ENCODE measurements at places on chromosomes 7 and 10.

- no peak for DNase-seq
Observed at GRCh38 chr7:156892081-156892800, 742 bp downstream of the LMBR1 start.

- no peak for DNase-seq
Observed at GRCh38 chr7:66183700-66184099, 21.4 kb upstream of the TPST1 start.

DNA sequence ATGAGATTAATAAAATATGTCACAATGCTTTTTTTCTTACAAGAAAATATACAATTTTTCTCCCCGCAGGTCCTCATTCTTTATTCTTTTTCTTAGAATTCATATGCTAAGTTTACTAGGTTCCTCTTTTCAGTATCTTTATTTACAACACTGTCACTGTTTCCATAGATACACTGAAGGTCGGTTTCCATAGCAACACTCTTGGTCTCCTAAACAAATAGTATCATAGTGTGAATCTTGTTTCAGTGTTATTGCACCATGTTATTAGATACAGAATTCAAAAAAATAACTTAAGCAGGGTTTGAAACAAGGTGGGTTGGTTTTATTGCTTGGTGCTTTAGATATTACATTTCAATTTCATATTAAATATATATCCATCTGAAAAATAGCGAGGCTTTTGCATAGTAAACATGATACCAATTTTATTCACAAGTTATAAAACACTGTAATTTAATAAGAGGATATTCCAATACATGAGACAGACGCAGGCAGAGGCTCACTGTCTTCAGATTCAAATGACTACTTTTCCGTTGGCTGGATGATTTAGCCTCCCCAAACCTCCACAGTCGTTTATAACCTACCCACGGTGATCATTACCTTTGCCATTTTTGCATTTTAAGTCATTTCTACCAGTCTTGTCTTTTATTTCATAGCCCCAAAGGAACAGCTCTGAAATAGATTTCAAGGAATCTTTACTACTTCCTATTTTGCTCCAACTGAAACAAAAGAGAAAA, 88.9 kb upstream of the KLF6 start:
- DNase-seq: peak; percentile 45

- DNase-seq: no peak
Observed at GRCh38 chr10:17842641-17843040, 33.5 kb downstream of the MRC1 start.

- DNase-seq: no peak
Observed at GRCh38 chr7:30423788-30424505, 54.6 kb downstream of the NOD1 start.

DNA sequence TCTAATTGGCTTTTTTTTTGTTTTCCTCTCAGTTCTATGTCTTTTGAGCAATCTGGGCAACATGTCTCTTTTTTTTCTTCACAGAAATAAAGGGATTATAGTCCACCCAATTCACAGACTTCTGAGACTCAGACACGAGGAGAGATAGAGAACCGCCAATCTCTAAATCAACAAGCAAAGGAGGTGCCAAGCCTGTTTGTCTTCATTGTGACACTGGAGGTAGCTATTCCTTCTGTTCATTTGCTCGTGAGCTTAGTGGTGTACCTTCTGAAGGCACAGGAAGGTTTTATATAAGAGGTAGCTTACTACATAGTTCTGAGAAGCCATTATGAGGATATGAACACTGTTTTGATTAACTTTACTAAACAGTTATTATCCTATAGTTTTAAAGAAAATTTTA, 6.1 kb downstream of the EPHB6 start:
- no peak for DNase-seq

GRCh38 chr10:119250641-119251314, 43.4 kb downstream of the GRK5 start:
- no peak for DNase-seq

- no peak for DNase-seq
Observed at GRCh38 chr7:13288516-13288915, 601.1 kb downstream of the ARL4A start.

- DNase-seq: no peak
Observed at GRCh38 chr7:125847692-125848091, 918.1 kb upstream of the POT1 start.
